Fibroblast of skin of left quadriceps (primary cell): ENCODE measurements at places on chromosomes 4 and X.

GRCh38 chr4:118046323-118046722, 12.0 kb downstream of the NDST3 start:
- DNase-seq = no peak

GRCh38 chrX:10570601-10571000, 49.8 kb downstream of the MID1 start:
- no peak for DNase-seq

- peak; percentile 28 for DNase-seq
Observed at GRCh38 chr4:37603070-37603468, 83.1 kb downstream of the RELL1 start.

DNA sequence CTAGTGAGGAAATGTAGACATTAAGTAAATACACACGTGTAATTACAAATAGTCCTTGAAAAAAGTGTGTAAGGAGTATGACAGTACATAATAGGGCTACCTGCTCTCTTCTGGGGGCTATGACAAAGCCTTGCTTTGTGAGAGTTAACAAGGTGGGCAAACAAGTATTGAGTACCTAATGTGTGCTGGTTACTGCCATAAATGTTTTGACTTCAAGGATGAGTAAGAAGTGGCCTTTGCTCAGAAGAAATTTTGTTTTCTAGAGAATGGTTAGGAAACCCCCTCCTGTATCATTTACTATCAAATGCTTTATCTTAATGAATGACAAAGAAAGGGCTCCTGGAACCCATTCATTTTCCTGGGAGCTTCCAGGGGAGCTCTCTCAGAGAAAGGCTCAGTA, 167.0 kb upstream of the CASK start:
- DNase-seq = no peak

GRCh38 chr4:15756361-15756861, 21.7 kb upstream of the CD38 start:
- DNase-seq = no peak

- no peak for DNase-seq
Observed at GRCh38 chrX:9131066-9131465, 97.1 kb upstream of the FAM9B start.

GRCh38 chrX:20517565-20517964, 250.9 kb upstream of the RPS6KA3 start:
- DNase-seq = peak; percentile 57

GRCh38 chr4:79820427-79820826, 252.6 kb downstream of the ANTXR2 start:
- no peak for DNase-seq

GRCh38 chrX:11913001-11913400, 155.0 kb downstream of the MSL3 start:
- DNase-seq = no peak

GRCh38 chr4:2721586-2721985, 34.5 kb downstream of the TNIP2 start:
- no peak for DNase-seq

- DNase-seq = peak; percentile 63
Observed at GRCh38 chr4:16516796-16517439, 290.6 kb upstream of the TAPT1 start.

GRCh38 chr4:78299565-78299972, 242.4 kb downstream of the FRAS1 start:
- DNase-seq = no peak

GRCh38 chr4:106358899-106359298, 9.7 kb downstream of the GIMD1 start:
- peak; percentile 74 for DNase-seq

DNA sequence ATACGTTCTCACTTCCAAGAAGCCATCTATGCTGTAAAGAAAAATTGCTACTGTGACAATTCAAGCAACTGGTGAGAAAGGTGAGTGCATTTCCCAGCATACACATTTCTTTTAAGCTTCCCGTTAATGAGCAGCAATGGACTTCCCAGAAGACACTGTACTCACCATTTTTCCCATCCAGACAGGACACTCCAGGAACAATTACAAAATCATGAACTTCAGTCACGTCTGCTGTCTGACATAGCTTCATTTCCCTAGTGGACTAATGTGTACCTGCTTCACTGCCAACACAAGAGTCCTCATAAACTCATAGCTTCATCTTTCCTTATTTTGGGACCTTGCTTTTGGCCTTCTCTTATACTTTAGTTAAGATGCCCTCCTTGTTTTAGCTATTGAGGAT, 156.9 kb downstream of the ENOX2 start:
- no peak for DNase-seq
